ENCODE measurements at places on chromosomes 4 and X.
A peak's percentile ranks its signal among the peaks of the same experiment; 100 is the strongest.

DNA sequence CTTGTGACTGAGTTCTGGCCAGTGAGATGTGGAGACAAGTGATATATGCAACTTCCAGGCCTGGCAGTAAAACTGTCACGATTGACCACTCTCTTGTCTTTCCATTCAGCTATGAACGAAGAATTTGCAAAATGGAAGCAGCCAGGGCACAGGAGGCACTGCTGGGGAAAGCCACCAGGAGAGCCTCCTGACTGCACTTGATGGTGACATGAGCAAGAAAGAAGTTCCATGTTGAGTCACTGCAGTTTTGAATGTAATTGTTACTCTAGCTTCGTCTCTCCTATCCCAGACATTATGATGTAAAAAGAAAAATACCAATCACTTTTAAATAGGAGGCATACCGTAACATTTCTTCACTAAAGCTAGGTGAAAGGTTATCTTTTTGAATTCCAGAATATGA lies 32.4 kb upstream of the ZCCHC4 start:
- DNase-seq = no peak

DNA sequence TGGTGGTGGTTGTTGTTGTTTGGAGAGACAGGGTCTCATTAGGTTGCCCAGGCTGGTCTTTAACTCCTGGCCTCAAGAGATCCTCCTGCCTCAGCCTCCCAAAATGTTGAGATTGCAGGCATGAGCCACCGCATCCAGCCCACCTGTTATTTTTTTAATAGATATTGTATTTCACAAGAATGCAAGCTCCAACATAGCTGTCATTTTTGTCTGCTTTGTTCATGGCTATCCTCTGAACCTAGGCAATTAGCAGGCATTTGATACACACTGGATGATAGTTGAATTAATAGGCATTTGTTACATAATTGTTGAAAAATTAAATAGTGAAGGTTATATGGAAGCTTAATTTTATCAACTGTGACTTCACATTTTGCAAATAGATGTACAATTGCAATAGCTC lies 64.7 kb downstream of the BANK1 start:
- no peak for DNase-seq

- no peak for DNase-seq
These were observed 215.6 kb downstream of the MAML3 start for GRCh38 chr4:139938414-139938813.

GRCh38 chrX:39757971-39758370 lies 339.8 kb downstream of the BCOR start:
- DNase-seq = no peak

- no peak for DNase-seq
These were observed 392.0 kb upstream of the INTU start for GRCh38 chr4:127240764-127241105.

GRCh38 chr4:176824645-176825366 lies 32.1 kb upstream of the VEGFC start:
- no peak for DNase-seq

- DNase-seq = no peak
These were observed 138.9 kb upstream of the PTCHD1 start for GRCh38 chrX:23195761-23196160.

GRCh38 chr4:87848622-87849351 lies 16.0 kb downstream of the MEPE start:
- DNase-seq = no peak

- DNase-seq = no peak
These were observed 6.3 kb downstream of the CA5B start for GRCh38 chrX:15744181-15744867.

DNA sequence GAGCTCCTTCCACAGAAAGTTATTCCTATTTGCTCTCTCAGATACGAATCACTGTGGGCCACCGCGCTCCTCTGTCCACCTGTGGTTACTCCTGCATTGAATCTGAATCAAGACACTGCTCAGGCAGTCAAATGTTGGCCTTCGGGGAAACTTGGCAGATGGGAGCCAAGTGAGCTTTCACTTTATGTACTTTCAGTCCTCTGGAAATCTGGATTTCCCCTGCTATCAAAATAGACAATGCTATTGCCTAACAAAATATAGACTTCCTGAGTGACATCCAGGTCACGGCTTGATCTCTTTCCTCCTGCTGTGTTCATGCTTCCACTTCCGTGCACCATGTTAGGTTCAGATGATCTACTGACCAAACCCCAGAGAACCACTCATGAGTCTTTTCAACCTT lies 43.8 kb downstream of the FHL1 start:
- DNase-seq = no peak

DNA sequence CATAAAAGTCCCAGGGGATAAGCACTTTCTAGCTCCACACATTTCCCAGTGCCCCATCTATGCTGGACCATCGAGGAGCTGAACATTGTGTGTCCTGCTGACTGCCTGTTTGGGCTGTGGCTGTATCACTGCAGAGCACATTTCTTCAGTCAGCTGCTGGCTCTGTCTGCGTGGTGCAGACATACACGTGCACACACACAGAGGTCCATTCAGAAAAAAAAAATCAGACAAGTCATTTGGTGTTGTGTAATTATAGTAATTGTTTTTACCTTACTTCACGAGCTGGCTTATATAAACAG lies 1.1 kb upstream of the PDLIM3 start:
- DNase-seq = no peak

- DNase-seq = no peak
These were observed 107.0 kb upstream of the TLL1 start for GRCh38 chr4:165766018-165766417.

- DNase-seq = no peak
These were observed 810.5 kb upstream of the ADGRL3 start for GRCh38 chr4:60389633-60390032.

DNA sequence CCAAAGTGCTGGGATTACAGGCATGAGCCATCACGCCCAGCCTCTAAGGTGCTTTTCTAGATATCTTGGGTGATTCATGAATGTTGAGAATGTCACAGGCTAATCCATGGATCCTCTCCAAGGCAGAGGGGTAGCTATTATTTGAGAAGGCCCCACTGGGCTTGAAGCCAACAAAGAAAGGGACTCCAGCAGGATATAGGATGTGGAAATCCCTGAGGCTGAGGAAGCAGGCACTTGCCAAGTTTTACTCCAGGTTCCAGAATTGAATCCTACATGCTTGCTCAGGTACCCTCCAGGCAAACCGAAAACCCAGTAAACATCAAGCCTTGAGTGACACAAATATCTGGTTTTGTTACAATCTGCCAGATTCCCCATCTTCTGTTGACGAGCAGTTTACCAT lies 15.8 kb downstream of the NLGN3 start:
- no peak for DNase-seq

- no peak for DNase-seq
These were observed 16.0 kb downstream of the TNMD start for GRCh38 chrX:100600758-100601157.

- peak; percentile 9 for DNase-seq
These were observed 490 bp downstream of the RWDD4 start for GRCh38 chr4:183658362-183659028.

GRCh38 chrX:17750436-17750835 lies 13.1 kb downstream of the SCML1 start:
- DNase-seq = no peak

DNA sequence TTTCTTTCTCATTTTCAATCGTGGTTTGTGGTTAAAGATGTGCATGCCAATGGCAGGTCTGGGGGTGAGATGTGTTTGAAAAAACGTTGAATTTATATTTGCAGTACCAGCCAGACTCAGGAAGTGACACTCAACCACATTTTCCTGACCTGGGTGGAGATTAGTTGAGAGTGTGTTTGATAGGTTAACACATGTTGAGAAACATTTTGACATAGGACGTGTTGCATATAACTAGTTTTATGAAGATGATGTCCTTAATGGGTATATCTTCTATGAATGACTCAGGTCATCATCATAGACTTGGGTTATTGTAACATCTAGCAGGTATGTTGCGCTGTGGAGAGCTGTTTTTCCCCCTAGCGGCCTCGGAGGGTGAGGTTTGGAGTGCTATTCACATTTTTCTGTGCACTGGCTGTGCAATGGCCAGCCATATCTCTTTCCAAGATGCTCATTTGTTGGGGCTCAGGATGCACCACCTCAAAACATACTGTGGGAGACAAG lies 21.7 kb upstream of the CD38 start:
- DNase-seq = peak; percentile 59
